Right cardiac atrium (tissue), 5 donors: ENCODE measurements at places on chromosomes 6 and 20. TPM values are rescaled to one million over a fixed set of nuclear protein-coding genes. Genes with fewer than 3 reads are reported as not detected.

CLDN20 gene
- not detected for total RNA-seq

DNA sequence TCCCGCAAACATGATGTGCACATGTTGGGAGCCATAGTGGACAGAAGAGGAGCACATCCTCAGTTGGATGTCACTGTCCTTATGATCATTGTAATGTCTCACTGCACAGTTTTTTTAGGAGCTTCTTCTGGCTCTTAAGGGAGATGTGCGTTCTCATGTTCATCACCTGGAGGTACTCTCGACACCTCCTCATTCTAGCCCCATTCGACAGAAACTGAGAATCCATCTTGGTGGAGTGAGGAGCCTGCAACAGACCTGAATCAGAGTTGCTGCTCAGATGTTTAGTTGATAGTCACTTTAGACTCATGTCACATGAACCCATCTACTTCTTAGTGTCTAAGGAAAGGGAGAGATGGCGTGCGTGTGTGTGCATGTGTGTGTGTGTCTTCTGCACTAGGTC, 2.3 kb upstream of the BMP6 start:
- no peak for DNase-seq

- DNase-seq: no peak
Observed at GRCh38 chr6:16660157-16660497, 101.1 kb downstream of the ATXN1 start.

FUT9 gene
- total RNA-seq: not detected

TCF21 gene
- 13.1 TPM for total RNA-seq
